ENCODE measurements at places on chromosomes 13 and 19. TPM values are rescaled to one million over a fixed set of nuclear protein-coding genes. Genes with fewer than 3 reads are reported as not detected.
A peak's percentile ranks its signal among the peaks of the same experiment; 100 is the strongest.

DNA sequence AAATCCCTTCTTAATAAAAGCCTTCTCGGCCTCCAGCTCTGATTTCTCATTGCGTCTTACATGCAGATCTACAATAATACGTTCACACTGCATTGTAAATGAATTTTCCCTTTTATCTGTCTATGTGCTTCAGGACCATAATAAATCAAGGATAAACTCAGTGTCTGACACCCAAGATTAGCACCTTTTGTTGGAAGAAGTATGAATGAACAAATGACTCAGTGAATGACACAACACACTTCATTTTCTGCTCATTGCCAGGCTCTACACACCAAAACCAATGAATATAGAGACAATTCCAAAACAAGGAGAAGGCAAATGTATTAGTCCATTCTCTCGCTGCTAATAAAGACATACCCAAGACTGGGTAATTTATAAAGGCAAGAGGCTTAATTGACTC is 1224.4 kb downstream of the EFNB2 start:
- DNase-seq = no peak

DNA sequence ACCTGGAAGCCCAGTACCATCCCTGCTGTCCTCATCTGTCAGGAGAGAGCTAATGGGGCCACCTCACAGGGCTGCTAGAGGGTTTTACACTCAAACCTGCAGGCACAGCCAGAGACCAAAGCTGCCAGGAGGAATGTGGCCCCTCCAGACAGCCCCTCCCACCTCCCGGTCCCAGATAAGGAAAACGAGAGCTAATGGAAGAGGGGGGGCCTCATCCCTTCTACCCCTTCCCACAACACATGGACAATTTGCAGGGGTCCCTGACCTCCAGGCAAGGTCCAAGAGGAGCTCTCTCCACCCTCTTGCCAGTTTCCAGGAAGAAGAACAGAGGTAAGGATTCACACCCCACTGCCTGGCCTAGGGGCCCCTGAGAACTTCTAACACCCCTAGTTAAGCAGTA is 1.6 kb upstream of the PEPD start:
- no peak for DNase-seq

- no peak for DNase-seq
Measured at GRCh38 chr13:78993792-78994191, 334.8 kb upstream of the OBI1 start.

DNA sequence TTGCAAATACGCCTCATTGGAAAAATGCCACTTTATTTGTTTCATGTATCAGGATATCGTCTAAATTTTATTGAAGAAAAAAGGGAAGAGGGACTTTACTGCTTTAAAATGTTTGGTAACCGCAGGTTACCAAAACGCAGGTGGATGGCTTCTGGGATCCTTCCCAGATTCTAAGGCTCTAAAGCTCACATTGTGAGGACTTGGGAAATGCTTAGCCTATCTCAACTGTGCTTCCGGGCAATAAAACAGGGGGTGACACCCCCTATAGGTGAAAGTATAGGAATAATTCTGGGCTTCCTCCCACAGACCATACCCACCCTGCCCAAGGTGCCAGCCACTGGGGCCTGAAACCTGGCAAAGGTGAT is 73.2 kb upstream of the IPO5 start:
- no peak for DNase-seq

GRCh38 chr19:40627486-40628279 is 26.5 kb downstream of the LTBP4 start:
- DNase-seq = no peak

- peak; percentile 63 for DNase-seq
Measured at GRCh38 chr13:31236211-31236786, 36.5 kb downstream of the B3GLCT start.

DNA sequence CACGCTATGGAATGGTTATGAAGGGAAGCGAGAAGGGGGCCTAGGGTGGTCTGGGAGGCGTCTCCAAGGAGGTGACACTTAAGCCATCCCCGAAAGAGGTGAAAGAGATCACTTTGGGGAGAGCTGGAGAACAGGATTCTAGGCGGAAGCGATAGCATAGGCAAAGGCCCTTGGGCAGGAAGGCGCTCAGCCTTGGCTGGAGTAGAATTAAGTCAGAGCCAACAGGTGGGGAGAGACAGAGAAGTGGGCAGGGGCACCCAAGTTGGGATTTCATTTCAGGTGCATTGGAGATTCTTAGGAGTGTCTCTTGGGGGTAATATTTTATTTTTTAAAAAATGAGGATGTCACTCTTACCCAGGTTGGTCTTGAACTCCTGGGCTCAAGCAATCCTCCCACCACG is 9.6 kb downstream of the SNRPD2 start:
- DNase-seq = no peak

The SHD gene
- not detected for total RNA-seq

- DNase-seq = no peak
Measured at GRCh38 chr13:95447814-95448213, 104.7 kb upstream of the CLDN10 start.

- no peak for DNase-seq
Measured at GRCh38 chr19:296476-297225, 5.4 kb upstream of the PLPP2 start.

- no peak for DNase-seq
Measured at GRCh38 chr19:10335352-10335985, 2.1 kb upstream of the RAVER1 start.

The ZNF837 gene
- total RNA-seq = 0.40 TPM

DNA sequence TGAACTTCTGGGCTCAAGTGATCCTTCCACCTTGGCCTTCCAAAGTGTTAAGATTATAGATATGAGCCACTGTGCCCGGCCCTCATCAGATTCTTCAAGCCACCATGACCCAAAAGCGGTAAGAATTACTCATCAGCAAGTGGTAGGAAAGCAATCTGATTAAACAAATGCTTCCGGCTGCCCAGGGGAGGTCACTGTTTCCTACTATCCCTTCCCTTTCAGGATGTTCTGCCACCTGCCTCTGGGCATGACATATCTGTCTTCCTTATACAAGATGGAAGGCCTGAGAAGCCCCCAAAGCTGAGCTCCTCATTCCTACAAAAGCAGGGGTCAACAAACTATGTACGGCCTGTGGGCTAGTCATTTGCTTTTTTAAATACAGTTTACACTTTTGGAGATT is 7.0 kb downstream of the ABHD8 start:
- DNase-seq = peak; percentile 40
